ENCODE measurements at places on chromosomes 3 and 15.

- DNase-seq, result no peak
These were observed 17.5 kb downstream of the TLNRD1 start for GRCh38 chr15:81018197-81018596.

GRCh38 chr15:70475921-70476320 lies 287.4 kb downstream of the UACA start:
- DNase-seq, result peak; percentile 85

- DNase-seq, result no peak
These were observed 71.7 kb downstream of the TMCO5A start for GRCh38 chr15:38005953-38006808.

DNA sequence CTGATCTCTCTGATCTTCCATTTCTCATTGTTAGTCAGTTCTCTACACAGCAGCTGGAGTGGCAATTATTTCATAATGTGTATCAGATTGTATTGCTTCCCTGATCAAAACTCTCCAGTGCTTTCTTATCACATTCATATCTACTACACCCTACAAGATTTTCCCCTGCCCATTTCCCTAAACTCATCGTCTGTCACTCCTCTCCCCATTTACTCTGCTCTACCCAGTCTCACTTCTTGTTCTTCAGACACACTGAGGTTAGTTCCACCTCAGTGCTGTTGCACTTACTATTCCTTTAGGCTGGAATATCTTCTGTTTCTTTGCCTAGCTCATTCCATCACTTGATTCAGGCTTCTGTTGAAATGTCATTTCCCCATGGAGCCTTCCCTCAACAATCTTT lies 197.1 kb downstream of the SATB1 start:
- DNase-seq, result no peak

DNA sequence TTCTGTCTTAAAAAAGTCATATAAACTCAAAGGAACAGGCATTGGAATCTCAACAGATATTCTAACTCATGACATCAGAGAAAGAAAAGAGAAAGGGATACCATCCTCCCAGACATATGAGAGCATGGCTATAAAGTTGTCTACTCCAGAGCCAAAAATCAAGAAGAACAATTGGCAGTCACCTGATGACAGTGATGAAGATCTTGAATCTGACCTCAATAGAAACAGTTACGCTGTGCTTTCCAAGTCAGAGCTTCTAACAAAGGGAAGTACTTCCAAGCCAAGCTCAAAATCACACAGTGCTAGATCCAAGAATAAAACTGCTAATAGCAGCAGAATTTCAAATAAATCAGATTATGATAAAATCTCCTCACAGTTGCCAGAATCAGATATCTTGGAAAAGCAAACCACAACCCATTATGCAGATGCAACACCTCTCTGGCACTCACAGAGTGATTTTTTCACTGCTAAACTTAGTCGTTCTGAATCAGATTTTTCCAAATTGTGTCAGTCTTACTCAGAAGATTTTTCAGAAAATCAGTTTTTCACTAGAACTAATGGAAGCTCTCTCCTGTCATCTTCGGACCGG lies 35.9 kb downstream of the UNC13C start:
- DNase-seq, result no peak
